ENCODE measurements at places on chromosomes 4 and X.

- no peak for DNase-seq
These were observed 223.9 kb downstream of the FAT4 start for GRCh38 chr4:125538670-125539069.

DNA sequence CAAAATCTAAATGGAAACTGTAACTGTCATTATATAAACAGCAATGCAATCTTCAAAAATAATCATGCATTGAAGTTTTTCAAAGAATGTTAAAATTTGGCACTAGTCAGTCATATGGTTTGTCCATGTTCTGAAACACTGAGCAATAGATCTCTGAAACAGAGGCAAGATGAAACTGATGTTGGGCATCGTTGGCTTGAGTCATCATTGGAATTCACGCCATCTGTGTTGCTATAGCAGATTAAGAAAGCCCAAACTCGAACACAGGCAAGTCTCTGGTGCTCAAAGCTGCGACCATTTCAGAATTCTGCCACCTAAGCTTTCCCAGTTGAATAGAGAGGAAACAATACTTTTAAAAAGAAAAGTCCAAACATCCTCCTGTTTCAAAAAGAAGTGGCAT lies 114.1 kb upstream of the PPARGC1A start:
- DNase-seq = no peak

DNA sequence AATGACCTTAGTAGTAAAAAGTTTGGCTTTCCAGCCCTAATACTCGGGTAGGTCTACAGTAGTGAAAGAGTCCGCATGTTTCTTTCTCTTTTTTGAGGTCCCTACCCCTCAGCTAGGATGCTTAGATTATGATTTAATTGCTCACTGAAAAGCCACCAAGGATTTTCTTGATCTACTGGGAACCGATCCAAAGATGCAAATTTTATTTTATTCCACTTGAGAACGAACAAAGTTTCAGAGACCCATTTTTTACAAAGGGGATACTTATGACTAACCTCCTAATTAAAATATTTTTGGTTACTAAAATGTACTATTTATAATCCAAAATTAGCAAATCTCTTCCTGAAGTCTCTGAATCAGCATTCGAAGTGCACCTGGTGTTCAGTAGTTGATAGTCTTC lies 14.3 kb upstream of the PDHA2 start:
- no peak for DNase-seq

DNA sequence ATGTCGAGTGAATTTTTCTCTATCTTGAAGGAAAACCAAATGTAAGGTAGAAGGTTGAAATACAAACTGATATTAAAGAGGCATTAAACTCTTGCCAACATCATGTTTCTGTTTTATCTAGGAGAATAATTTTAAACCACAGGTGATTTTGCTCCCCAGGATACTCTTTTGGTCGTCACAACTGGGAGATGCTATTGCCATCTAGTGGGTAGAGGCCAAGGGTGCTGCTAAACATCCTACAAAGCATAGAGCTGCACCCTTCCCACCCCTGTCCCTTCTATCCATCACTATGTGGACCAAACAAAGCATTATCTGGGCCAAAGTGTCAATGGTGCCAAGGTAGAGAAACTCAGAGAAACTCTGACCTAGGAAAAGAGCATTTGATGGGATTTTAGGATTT lies 154.6 kb upstream of the MAGEB2 start:
- no peak for DNase-seq

DNA sequence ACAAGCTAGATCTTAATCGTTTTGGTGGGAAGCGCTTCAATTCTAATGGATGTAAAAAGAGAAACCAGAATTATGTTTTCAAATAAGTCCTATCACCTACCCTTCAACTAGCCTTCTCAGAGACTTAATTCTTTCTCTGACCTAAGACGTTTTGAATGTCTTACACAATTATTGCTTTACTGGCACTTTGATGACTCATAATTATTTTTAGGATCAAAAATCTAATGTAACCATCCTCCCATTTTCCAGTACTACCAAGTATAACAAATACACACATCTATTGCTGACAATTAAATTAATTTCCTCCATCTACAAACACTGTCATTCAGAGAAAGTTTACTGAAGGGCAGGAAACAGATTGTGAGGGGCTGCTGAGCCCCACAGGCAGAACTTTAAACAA lies 108.6 kb downstream of the PPP3CA start:
- no peak for DNase-seq

DNA sequence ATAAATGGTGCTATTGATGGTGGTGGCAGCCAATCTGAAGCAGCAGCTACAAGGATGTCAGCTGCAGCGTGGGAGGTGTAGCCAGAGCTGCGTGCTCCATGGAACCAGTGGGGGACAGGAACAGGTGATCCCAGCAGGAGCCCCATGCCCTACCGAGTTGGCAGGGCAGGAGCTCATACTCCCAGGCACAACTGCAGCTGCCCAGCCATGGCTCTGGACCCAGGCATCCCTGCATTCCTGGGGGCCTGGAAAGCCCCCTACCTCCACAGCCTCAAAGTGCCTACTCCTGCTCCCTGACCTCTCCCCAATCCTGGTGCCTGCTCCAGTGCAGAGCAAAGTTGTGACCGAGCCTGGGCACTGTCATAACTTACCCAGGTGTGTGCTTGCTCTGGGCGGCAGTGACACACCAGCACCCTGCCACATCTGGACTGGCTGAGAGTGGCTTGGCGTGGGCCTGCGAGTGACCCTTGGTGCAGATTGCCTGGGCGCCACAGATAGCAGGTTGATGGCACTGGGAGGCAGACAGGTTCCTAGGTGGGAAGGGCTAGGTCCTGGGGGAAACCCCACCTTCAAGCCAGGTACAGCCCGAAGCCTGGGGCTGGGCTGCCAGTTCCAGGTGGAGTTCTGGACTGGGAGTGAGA lies 101.1 kb downstream of the DCAF12L2 start:
- peak; percentile 5 for DNase-seq

DNA sequence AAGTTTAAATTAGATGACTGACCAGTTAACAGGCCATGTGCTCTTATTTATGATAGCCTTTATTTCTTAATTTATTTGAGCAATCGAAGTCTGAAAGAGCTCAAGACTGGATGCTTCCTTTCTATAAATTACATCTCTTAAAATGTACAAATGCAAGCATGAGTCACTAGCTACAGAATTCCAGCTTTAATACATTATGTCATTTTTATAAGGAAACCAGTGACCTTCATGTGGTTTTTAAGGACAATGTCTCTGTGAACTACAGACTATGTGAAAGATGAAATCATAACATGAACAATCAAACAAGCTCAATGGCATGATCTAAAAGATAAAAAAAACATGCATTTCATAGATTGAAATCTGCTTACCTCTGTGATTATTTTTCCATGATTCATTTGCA lies 15.4 kb downstream of the HTR2C start:
- no peak for DNase-seq

DNA sequence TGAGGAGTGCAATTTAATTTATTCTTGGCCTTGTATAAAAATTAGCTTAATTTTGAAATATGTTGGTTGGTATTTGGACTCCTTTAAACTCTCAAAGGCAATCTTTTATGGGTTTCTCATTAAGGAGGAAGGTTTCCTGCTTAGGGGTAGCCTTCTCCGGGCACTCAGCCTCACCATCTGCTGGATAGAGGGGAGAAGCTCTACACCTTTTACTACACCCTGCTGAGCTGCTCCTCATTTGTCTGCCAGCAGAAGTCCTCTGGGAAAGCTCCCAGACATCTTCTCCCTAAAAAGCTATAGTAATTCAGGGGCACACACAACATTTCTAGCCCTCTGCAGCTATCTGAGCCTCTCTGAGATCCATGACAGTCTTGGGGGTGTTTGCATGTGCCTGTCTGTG lies 179.1 kb downstream of the SOWAHB start:
- no peak for DNase-seq

- DNase-seq = no peak
These were observed 34.5 kb downstream of the PHKA2 start for GRCh38 chrX:18949291-18949943.

GRCh38 chr4:88738180-88738579 lies 40.6 kb upstream of the NAP1L5 start:
- peak; percentile 67 for DNase-seq

GRCh38 chr4:138275963-138276621 lies 33.9 kb upstream of the SLC7A11 start:
- DNase-seq = no peak

DNA sequence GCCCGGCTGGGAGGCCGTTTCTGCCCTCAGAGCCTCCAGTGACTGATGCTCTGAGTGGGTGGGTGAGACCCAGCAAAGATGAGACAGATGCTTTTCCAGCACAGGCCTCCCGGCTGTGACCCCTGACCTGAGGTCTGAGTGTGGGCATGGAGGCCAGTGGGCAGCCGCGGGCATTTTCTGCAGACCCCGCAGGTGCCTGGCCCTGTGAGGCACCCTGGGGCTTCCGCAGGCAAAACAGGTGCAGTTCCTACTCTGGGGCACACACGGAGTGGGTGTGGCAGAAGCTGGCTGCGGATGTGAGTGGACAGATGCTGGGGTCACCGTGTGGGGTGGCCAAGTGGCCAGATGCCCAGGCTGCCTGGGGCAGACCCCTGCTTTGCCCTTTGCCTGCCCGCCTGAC lies 14.8 kb downstream of the HTRA3 start:
- peak; percentile 7 for DNase-seq

DNA sequence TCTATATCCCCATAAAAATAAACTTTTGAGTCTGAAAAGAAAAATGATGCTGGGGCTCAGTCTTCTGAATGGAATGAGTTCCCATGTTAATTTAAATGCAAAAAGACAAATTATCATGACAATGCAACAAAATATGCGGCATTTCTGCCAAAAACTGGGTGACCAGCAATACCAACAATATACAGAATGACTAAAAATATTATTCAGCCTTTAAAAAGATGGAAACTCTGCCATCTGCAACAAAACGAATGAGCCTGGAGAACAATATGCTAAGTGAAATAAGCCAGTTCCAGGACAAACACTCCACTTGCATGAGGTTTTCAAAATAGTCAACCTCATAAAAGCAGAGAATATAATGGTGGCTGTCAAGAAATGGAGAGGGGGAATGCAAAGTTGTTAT lies 558.5 kb downstream of the IL15 start:
- no peak for DNase-seq

DNA sequence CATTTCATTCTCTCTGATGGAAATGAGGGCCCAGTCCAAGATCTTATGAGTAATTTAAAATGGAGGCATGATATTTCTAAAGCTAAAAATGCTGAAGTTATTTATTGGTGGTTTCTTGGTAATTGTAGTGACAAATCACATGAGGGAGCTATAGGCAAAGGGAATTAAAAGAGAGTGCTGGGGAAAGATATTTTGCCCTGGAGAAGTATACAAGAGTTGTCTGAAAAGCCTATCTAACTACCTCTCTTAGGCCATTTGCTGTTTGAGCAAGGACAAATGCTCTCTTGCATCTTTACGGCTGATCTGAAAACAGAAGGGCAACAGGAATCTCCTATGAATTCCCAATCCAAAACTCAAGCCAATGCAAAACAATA lies 89.4 kb downstream of the FMR1NB start:
- DNase-seq = no peak

- no peak for DNase-seq
These were observed 94.9 kb upstream of the NKX1-1 start for GRCh38 chr4:1500966-1501753.

Measured in psoas muscle (tissue), 8 donors.